ENCODE measurements at places on chromosomes 11 and 22. TPM values are rescaled to one million over a fixed set of nuclear protein-coding genes. Genes with fewer than 3 reads are reported as not detected.

The HBB gene
- not detected for total RNA-seq

The TRIM49 gene
- not detected for total RNA-seq

The C11orf16 gene
- total RNA-seq, result not detected

DNA sequence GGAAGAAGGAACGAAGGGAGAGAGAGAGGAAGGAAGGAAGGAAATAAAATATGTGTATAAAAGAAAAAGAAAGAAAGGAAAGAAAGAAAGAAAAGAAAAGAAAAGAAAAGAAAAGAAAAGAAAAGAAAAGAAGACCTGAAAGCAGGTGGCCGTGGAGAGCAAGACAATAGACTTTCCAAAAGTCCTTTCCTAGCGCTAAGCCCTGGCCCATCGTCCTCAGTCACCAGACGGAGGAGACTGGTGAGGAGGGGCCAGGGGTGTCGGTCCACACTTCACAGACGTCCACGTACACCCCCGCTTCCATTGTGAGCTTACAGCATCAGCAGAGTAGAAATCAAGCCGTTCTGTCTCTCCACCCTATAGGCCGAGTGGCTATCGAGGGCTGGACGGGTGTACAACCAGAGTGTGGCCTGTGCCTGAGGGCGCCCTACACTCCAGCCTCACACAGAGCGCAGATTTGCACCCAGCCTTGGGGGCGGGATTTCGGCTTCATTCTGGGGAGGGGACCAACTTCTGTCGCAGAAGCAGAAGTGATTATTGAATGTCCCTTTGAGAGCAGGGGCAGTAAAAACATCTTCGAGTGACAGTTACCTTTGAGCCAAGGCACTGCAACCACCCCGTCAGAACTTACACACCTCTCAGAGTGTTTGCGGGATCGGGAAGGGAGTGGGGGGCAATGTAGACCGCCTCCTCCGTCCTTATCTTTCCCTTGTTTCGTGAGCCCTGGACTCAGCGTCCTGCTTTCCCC is 2.0 kb upstream of the BSX start:
- no peak for DNase-seq

DNA sequence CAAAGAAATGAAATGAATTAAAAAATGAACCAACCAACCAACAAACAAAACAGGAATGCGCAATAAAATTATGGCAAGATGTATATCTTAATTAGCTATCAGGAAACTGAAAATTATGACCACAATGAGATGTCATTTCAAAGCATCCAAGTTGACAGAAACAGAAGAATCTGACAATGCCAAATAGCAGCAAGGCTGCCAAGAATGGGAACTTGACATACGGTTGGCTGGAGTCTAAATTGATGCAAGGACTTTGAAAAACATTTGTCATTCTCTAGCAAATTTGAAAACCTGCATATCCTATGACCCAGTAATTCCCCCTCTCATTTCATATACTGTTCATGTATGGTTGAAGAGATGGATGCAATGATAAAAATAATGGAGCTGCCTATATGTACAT is 1262.6 kb downstream of the TBC1D22A start:
- no peak for DNase-seq

Measured in neural crest cell (in vitro differentiated cells).